ENCODE measurements at places on chromosomes 1 and 21.
A peak's percentile ranks its signal among the peaks of the same experiment; 100 is the strongest.

DNA sequence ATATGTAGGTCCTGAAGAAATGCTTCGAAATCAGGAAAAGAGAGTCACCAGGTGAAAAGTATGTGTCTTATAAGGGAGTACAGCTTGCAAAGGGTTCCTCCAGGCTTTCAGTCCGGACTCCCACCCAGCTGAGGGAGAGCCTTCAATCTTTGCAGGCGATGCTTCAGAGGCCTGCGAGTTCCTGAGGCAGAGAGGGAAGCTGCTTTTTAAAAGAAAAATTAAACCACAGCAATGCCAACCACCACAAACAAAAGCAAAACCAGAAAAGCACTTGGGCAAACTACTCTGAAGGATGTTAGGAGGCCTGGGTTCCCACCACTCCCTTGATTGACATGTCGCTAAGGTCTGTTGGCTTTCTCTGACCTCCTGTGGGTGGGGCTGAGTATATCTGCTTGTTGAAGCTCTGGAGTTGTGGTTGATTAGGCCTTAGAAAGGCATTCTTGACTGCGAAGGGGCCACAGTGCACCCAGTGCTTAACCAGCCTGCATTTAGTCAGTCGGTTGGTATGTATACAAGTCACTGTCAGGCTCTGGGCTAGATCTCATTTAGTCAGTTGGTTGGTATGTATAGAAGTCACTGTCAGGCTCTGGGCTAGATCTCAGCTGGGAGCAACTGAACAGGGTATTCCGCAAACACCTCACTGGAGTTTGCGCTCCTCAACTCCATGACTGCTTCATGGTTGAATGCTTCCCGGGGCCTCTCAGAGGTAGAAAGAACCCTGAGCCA, 1.2 kb downstream of the NIPAL3 start:
- DNase-seq: no peak

DNA sequence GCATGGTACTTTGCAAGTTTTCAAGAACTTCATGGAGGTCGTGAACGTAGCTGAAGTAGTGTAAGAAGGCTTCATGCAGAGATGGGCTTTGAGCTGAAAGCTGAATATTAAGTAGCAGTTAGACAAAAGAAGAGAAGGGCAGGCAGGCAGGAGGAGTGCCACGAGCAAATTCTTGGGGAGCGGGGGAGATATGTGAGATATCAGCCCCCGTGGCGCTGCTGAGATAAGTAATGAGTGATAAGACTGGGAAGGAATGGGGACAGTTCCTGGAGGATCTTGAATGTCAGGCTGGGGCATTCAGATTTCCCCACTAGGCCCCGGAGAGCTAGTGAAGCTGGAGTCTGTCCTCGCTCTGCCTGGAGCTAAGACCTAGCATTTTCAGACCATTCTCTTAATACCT, 27.9 kb upstream of the KIRREL1 start:
- no peak for DNase-seq

GRCh38 chr1:206834711-206835110, 30.7 kb upstream of the IL20 start:
- DNase-seq: no peak

GRCh38 chr1:20355828-20356735, 65.4 kb downstream of the VWA5B1 start:
- DNase-seq: no peak

- DNase-seq: peak; percentile 49
These were observed 470 bp upstream of the RTCA start for GRCh38 chr1:100265562-100265930.

GRCh38 chr21:39663066-39663465, 50.3 kb downstream of the B3GALT5 start:
- no peak for DNase-seq

GRCh38 chr1:234776256-234776875, 166.4 kb upstream of the IRF2BP2 start:
- no peak for DNase-seq

DNA sequence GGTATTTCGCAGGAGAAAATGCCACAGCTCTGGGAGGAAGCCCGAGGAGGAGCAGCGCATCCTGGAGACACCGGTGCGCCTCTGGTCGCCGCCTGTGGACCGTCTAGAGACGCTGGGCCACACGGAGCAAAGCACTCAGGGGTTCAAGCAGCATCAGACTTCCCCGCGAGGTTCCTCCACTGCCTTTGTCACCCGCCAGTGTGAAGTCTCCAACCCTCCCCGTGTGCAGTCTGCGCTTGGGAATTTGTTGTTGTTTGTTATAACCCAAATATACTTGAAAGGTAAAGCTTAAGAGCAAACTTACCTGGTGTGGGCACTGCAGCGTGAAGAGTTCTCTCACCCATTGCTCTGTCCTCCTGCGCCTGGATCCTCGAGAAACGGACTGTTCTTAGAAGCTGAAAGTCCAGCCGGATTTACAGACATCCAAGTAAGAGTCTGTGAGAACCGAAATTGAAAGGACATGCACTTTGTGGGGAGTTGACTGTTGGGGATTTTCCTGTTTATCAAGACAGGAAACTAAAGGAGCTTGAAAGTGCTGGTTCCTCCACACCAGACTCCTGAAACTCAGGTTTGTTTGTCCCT, at the start of gene GBP4:
TSS of gene GBP4 (minus strand) at position 452 of the 582 bp plus-strand sequence. CDS start at position 344, 108 bp downstream.
- DNase-seq: no peak

DNA sequence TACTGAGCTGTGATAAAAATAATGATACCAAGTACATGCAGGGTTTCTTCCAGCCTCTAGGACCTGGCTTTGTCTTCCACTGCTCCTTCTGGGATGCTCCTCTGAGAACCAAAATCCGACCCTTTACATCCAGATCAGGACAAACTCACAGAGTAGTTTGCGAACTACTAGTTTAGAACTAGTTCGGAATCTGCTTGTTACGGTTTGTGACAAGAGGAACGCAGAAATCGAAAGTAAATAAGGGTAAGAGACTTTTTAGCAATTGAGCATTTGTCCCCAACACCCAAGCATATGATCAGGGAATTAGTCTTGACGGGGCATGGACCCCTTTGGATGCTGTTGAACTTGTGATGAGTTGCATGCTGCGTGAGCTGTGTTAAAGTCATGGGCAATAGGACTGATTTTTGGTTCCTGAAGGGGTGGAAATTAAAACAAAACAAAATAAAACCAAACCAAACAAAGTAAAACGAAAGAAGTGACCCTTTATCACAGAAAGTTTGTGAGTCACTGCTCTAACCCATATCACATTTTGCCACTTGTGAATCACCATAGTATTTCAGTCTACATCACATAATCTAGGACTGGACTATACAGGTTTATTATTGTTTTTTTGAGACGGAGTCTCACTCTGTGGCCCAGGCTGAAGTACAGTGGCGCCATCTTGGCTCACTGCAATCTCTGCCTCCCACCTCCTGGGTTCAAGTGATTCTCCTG, 35.7 kb upstream of the ERRFI1 start:
- no peak for DNase-seq

DNA sequence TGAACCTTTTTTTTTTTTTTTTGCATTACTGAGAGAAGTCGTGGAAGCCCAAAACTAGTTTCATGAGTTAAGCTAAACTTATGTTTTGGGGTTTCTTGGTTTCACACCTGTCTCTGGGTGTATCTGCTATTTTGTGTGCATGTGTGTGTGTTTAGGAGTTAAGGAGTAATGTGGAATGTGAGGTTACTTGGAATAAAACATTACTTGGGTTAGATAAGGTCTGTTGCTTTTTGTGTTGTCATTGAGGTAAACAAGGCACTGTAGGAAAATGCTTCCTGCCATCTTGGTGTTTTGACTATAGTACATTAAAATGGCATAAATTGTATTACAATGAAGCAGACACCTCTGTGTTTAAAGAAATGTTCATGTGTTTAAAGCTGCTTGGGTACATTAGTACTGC, 2.9 kb downstream of the TENT5C start:
- no peak for DNase-seq

GRCh38 chr1:168723000-168723399, 6.0 kb downstream of the DPT start:
- no peak for DNase-seq

DNA sequence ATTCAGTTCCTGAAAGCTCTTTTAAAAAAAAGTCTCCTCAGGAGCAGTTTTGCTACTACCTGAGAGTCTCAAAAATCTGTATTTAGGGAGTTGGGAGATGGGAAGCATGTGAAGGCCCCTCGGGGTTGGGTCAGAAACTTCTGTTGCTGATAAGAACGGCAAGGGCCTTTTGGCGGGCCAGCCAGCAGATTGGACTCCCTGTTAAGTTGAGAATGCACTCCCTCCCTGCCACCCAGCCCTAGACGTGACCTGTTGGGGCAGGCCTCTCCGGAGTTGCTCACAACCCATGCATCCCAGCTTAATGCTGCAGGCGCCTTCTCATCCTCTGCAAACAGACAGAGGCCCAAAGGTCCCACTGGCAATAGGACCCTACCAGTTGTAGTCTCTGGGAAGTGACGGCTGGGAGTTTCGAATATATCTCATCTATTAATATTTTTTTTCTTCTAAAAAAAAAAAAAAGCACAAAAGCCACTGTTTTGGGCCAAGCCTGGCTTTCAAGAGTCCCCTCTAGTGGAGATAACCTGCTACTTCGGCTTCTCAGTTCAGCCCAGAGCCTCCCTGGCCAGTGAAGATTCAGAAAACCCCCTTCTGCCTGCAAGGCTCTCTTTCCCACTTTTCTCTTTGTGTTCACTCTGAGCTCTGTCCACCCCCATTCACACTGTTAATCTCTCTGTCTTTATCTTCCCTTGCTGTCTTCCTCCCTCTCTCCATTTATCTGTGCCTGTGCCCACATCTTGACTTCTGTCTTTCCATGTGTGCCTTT, 5.3 kb downstream of the PLXNA2 start:
- no peak for DNase-seq

DNA sequence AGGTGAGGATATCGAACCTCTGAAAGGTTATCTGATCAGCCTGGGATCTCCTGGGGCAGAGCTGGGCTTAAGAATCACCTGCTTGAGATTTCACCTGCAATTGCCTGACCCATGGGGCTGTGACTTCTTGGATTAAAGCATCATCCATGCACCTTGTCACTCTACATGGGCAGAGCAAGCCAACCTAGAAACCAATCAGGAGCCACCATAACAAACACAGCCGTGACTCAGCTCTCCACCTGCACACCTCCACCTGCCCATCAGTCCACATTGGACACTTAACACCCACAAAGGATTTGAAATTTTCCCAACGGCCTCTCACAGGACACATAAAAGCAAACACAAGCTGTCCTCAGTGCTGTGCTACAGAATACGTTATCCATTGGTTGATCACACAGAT, 35.1 kb upstream of the ETS2 start:
- no peak for DNase-seq

DNA sequence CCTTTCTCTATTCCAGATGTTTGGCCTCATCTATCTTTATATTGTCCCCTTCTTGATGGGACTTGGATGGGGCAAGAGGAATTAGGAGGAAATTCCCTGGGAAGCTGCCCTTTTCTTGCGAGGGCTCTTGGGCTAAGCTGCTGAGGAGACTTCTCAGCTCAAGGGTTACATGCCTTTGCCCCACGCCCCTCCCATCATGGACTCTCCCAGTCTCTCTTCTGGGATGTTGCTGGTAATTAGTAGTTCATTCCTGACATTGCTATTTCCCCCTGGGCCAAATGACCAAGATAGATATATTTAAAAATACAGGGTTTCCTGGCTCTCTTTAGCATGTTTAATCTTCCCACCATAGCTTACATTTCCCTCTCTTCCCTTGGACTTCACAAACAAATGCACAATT, 90.6 kb upstream of the RALGPS2 start:
- DNase-seq: no peak

GRCh38 chr1:85463731-85464496, 1.0 kb downstream of the DDAH1 start:
- DNase-seq: no peak

DNA sequence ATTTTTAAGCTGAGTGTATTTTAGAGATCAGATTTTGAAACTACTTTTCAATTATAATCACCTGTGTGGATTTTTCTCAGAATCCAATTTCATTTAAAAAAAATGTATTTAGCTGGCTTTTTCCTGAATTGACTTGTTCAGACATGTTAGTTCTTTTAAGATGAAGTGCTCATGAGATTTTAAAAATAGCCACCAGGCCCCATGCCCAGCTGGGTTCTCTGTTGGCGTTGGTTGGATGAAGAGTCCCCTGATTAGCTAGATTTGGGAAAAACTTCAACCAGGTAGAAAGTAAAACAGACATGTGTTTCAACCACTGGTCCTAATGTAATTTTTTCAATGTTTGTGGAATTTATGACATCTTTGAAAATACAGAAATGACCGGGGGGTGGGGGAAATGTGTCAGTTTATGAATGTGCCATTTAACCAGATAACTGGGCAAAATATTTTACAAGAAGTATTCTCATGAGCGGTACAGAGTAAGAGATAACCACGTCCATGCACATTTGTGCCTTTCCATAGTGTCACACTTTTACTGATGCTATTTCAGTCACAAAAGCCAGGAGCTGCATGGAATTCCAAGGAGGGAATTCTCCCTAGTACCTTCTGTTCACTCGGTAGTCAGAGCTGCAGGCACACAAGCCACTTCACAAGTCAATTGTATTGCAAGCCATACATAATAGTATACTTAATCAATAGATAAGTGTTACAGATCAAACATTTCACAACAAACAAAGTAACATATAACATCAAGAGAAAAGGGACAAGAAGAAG, 51.1 kb downstream of the KCNK1 start:
- DNase-seq: no peak

DNA sequence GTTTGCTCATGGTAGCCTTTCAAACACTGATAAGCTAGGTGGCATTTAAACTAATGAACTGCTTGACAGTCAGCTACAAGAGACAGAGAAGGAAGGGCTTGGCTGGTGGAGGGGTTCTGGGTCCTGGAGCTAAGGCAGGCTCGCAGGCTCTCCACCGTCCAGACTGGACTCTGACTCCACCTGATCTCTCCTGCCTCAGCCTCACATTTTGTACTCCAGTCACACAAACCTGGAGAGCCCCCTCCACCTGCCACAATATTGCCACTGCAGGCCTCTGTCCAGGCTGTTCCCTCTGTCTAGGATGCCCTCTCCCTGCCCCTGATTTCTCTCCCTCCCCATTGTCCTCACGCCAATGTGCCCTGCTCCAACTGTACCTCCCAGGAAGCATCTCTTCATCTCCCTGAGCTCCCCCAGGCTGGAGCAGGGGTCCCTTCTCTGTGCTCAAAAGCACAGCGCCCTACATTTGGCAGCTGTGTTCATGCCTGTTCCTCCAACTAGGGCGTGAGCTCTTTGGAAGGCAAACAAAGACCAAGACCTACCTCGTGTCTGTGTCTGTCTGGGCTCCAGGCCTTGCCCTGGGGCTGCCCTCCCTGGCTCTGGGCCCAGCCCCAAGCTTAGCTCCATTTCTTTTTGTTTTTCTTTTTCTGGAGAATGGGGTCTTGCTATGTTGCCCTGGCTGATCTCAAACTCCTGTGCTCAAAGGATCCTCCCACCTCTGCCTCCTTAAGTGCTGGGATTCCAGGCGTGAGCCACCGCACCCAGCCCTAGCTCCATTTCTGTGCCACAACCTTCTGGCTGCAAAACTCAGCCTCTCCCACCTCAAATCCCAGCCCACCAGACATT, 2.9 kb downstream of the TIE1 start:
- no peak for DNase-seq

- no peak for DNase-seq
These were observed 26.2 kb downstream of the HEYL start for GRCh38 chr1:39613250-39613649.

DNA sequence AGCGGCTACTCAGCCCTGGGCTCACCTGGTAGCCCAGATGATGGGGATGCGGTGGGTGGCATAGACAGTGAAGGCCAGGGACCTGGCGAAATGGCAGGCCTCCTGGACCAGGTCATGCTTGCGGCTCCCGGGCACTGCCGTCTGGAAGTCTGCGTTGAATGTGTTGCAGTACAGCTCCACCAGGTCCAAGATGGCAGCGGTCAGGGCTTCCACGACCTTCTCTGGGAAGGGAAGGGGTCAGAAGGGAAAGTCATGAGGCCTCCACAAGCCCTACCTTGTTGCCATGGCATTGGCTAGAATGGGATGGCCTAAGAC, 38.8 kb downstream of the PIK3C2B start:
- no peak for DNase-seq

- DNase-seq: no peak
These were observed 62.2 kb upstream of the SLC44A3 start for GRCh38 chr1:94757931-94758330.

Measured in cerebellar nuclear complex (tissue), 1 donor.